Stimulated activated CD4-positive, alpha-beta T cell treated with anti-CD3 and anti-CD28 coated beads, Interleukin-15, amount 100 ng/mL, for 48 hours (primary cell): ENCODE measurements at places on chromosomes 5 and 9.

GRCh38 chr9:89444274-89444673, 53.6 kb downstream of the SEMA4D start:
- peak; percentile 47 for DNase-seq

DNA sequence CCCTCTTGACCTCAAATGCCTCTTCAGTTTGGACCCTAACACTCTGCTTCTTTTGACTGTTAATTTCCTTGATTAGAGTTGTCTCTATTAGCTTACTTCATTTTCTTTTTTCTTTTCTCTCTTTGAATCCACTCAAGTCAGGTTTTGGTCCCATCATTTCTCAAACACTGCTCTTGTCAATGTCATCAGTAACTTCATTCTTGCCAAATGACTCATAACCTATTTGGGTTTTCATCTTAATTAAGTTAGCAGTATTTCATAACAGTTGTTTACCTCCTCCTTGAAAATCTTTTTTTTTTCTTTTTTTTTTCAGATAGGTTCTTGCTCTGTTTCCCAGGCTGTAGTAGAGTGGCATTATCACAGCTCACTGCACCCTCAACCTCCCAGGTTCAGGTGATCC, 119.6 kb downstream of the PARP8 start:
- no peak for DNase-seq

GRCh38 chr5:110580625-110581024, 145.8 kb downstream of the TMEM232 start:
- DNase-seq, result no peak

- DNase-seq, result no peak
Observed at GRCh38 chr5:122559676-122560075, 215.2 kb upstream of the SNX2 start.

DNA sequence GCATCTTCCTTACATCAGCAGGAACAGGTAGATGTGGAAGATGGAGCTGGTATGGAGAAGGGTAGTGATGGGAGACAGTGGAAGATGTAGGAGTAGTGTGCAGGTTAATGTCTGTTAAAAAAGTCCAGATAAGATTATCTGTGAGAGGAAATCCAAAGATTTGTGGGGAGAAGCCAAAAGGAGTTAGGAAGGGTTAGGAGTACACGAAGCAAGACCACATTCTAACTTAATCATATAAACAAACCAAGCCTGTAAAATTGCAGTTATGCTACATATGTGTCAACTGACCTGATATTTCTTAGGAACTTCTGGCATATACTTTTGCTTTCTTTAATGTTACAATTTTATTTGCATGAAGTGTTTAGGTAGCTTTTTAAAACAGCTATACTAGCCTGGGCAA, 142.1 kb upstream of the DMRT1 start:
- no peak for DNase-seq

- no peak for DNase-seq
Observed at GRCh38 chr9:125579030-125579932, 127.7 kb downstream of the MAPKAP1 start.

GRCh38 chr5:19855931-19856330, 132.1 kb downstream of the CDH18 start:
- DNase-seq, result no peak

DNA sequence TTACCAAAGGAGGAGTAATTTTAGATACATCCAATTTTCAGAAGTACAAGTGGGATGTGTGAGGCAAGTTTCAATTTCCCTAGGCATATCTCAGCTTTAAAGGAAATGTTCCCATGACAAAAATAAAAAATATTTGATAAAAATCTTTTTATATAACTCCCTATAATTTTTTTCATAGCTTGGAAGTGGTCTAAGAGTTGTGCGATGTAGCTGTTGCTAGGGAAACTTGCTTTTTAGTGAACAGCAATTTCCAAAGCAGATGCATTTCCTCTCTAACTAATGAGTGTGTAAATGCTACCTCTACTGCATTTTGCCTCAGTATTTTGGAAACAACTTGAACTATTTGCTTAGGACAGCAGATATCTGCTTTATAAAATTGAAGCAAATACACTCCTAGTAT, 39.6 kb downstream of the MACIR start:
- DNase-seq, result no peak

DNA sequence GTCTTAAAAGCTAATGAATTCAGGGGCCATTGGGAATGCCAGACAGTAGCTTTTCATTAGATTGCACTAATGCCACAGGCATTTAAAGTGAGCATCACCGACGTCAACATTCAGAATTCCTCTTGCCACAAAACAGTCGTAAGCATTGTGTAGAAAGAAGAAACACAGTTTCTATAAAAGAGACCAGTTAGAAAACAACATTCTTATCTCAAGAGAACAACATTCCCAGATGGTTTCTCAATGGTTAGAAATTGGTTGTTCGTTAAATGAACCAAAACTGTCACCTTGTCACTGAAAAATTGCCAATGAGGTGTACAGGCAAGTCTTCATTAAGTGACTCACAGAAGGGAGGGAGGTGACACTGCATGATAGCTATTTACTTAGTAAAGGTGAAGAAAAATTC, 401.6 kb upstream of the PRR16 start:
- no peak for DNase-seq

GRCh38 chr5:96997265-96997859, 61.5 kb downstream of the LNPEP start:
- DNase-seq, result no peak

GRCh38 chr5:87437724-87438123, 25.0 kb upstream of the CCNH start:
- DNase-seq, result no peak

DNA sequence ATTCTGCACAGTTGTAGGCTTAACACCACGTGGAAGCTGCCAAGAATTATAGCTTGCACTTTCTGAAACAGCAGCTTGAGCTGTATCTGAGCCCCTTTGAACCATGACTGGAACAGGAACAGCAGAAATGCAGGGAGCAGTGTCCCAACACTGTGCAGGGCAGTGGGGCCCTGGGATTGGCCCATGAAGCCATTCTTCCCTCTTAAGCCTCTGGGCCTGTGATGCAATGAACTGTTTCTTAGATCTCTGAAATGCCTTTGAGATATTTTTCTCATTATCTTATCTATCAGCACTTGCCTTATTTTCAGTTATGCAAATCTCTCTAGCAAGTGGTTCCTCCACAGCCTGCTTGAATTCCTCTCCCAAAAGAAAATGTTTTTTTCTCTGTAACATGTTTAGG, 87.0 kb upstream of the MTAP start:
- DNase-seq, result no peak

GRCh38 chr9:14189146-14189545, 124.8 kb downstream of the NFIB start:
- DNase-seq, result no peak

DNA sequence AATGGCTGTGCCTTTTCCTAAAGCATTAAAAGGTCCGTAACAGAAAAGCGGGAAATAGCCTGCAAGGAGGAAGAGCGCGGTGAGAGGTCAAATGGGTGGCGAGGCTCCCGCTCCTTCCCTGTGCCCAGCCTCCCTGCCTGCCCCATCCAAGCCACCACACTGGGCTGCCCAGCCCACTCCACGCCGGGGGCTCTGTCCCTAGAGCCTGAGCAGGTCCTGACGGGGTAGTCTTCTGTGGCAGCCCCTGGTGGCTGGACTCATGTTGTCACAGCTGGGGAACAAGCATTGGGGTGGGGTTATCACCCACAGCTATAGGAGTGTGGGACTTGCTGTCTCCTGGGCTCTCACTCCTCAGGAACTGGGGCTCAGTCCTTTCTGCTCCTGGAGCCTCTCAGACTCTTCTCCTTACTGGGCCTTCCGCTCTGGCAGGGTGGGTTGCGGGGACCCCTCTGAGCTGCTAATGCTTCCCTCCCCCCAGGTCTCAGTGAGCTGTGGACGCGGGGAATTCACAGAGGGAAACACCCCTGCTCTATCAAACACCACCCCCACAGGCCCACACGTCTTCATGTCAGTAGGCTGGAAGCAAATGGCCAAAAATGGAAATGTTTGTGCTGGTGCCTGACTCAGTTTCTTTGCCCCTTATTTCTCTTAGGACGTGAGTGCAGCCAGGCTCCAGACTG, 152.4 kb upstream of the PHYKPL start:
- no peak for DNase-seq

DNA sequence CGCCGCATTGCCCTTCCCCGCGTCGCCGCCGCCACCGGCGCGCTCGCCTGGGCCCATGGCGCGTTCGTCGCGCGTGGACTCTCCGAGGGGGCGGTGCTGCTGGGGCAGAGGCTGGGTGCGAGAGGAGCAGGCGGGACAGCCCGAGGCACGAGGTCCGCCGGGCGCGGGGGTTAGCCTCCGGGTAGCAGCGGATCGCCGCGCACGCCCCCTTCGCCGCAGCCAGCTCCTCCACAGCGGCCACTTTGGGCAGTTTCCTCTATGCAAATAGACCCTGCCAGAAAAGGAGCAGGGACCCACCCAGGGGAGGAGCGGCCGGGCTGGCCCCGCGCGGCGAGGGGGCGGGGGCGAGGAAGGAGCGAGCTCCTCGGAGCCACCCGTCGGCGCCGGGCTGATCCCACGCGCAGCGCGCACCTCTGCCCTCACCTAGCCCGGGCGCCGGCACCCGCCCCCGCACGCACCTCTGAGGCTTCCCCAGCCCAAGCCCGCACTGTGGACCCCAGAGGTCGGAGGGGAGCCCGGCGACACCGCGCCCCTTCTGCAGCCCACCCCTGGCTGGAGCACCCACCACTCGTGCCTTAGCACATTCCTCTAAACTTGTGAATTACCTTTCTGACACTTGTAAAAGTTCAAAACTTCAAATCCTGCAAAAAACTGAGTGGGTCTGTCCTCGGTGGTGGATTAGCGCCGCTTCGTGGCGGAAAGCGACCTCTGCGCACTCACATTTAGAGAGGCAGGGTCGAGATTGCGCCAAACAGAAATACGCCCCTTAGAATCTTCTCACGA, at the start of gene COL23A1:
COL23A1 (minus strand) TSS at position 253 of the 783 bp plus-strand sequence.
- peak; percentile 5 for DNase-seq

DNA sequence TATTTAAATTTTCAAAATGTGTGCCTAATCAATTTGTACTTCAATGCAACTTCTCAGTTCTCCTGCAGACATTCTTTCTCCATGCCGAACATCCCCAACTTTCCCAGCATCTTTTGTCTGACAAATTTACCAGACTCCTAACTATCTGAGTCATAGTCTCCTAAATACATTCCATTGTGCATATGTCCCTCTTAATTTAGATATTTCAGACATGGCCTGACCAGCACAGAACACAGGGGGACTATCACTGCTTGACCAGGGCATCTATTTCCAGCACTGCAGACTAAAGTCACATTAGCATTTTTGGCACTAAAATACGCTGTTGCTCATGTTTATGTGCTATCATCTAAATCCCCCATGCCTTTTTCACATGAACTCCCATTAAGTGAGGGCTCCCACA, 71.9 kb downstream of the ITGA1 start:
- no peak for DNase-seq

DNA sequence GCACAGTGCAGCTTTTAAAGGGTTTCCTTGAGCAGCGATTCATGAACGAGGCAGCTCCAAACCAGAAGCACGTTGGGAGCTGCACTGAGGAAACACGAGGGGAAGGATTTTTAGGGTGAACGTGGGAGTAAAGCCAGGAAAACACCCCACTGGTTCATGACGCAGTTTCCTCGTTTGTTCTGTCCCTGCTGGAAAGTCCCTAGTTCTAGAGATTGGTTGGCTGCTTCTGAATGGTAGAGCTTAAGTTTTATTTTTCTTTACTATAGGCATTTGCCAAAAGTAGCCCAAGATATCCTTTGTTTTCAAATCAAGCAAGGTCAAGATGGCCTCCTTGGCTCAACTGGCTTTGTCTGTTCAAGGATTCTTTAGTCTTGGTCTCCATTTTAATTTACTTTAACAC, 116.5 kb upstream of the CACNA1B start:
- DNase-seq, result no peak

DNA sequence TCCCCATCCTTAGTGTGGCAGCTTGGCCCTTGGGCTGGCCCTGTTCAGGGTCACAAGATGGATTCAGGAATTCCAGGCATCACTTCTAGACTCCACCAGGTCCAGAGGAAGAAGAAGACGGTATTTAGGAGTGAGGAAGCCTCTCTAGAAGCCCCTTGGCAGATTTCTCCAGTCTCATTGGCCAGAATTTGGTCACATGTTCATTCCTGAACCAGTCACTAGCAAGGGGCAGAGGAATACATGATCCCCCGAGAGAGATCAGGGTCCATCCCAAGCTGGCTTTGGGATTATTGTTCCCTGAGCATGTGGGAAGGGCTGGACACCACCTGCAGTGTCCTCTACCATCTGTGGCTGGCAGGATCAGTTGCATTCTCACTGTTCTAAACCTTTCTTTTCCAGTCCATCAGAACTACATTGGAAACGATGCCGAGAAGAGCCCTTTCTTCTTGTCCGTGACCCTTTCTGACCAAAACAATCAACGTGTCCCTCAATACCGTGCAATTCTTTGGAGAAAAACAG, 48.5 kb downstream of the GARNL3 start:
- DNase-seq, result no peak

GRCh38 chr5:14178671-14179211, 35.6 kb downstream of the TRIO start:
- DNase-seq, result no peak

GRCh38 chr9:110187126-110187525, 20.8 kb downstream of the C9orf152 start:
- DNase-seq, result no peak

DNA sequence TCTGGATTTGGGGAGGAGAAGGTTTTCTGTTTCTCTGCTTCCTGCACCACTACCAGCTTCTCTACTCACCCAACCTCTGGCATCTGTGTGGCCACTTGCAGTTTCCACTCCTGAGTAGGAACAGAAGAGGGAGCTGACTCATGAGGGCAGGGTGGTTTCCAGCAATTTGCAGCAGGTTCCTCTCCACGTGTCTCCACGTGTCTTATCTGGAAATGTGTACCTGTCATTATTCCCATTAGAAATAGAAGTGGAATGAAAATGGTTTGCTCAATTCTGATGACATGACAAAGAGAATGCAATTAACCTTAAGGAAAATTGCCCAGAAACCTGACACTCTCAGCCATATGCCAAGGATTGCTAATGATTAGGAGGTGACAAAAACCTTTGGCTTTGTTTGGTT, 33.0 kb downstream of the EGFLAM start:
- DNase-seq, result no peak

- DNase-seq, result no peak
Observed at GRCh38 chr9:125133403-125134329, 9.7 kb downstream of the SCAI start.

- no peak for DNase-seq
Observed at GRCh38 chr9:14312719-14313377, 1.1 kb downstream of the NFIB start.

DNA sequence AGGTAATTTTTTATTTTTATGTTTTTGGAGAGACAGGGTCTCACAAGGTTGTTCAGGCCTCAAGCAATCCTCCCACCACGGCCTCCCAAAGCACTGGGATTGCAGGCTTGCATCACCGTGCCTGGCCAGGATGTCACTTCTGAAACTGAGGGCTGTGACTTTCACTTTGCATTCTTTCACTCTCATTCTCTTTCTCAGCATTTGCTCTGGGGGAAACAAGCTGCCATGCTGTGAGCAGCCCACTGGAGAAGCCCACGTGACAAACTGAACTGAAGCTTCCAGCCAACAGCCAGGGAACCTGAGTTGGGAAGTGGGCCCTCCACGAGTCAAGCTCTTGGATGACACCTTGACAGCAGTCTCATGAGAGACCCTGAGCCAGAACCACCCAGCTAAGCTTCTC, 109.4 kb downstream of the C5orf15 start:
- no peak for DNase-seq
